NCI-H1436 treated with DMSO at 0.1 percent for 48 hours (cell line): ENCODE measurements at places on chromosomes 6 and 20.

- DNase-seq = no peak
These were observed 145.6 kb downstream of the TBX18 start for GRCh38 chr6:84618836-84619235.

DNA sequence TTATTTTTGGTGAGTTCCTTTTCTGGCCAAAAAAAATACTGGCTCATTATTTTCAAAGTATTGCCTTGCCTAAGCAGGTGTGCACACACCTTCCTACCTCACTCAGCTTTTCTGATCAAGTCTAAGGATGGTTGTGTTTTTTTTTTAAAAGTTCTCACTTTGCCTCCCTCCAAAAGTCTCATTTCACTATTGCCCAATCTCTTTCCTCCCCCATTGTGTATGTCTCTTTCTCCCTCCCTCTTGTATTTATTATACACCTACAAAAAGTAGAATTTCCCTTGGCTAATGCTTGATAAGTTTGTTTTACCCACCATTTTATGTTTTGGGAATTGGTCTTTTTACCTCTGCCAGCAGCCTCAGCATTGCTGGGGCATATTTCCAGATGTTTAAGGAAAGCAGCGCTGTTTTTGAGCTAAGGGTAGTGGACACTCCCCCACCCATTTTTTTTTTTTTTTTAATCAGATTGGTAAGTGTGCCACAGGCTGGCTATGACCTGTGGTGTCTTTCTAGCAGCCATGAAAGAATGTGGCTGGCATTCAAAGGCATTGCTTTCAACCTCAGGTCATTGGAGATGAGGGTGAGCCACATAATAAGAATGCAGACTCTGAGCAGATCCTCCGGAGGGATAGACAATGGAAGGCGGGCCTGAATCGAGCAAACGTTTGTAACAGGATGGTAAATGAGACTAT lies 668.6 kb downstream of the UTRN start:
- DNase-seq = no peak

DNA sequence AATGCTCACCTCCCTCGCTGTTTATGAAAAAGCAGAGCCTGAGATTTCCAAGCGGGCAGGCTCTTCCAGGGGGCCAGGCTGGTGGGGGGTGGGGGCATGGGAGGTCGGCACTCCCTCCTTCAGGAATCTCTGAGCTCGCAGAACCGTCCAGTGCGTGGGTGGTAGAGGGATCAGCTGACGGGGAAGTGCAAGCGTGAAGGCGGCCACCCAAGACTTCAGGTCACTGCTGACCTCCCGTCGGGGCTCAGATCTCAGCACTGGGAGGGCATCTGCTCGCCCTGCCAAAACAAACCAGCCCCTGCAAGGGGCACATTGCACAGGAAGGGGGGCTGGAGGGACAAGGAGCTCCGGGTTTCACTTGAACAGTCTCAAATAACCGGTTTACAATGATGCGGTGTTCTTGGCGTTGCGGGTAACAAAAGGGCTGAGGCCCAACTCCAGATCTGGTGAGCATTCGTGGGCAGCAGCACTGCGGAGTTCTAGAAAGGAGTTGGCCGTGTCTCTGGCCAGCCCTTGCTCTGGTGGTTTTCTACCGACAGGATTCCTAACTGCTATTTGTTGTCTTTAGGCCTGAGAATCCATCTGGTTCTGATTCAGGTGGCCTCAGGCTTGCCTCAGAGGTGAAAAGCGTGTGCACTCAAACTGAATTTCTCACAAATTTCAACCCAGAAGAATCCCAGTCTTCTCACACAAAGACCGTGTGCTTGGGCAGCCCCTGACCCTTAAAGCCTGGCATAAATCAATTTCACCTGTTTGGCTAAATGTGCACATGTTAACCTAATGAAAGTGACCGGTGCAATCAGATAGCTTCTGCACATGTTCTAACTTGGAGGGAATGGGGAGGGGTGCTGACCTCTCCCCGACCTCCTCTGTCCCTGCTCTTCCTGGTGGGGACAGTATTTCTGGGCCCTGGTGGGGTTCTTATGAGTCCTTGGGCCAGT lies 191.6 kb downstream of the MYLK4 start:
- no peak for DNase-seq

GRCh38 chr6:47952640-47953039 lies 158.4 kb downstream of the PTCHD4 start:
- no peak for DNase-seq

DNA sequence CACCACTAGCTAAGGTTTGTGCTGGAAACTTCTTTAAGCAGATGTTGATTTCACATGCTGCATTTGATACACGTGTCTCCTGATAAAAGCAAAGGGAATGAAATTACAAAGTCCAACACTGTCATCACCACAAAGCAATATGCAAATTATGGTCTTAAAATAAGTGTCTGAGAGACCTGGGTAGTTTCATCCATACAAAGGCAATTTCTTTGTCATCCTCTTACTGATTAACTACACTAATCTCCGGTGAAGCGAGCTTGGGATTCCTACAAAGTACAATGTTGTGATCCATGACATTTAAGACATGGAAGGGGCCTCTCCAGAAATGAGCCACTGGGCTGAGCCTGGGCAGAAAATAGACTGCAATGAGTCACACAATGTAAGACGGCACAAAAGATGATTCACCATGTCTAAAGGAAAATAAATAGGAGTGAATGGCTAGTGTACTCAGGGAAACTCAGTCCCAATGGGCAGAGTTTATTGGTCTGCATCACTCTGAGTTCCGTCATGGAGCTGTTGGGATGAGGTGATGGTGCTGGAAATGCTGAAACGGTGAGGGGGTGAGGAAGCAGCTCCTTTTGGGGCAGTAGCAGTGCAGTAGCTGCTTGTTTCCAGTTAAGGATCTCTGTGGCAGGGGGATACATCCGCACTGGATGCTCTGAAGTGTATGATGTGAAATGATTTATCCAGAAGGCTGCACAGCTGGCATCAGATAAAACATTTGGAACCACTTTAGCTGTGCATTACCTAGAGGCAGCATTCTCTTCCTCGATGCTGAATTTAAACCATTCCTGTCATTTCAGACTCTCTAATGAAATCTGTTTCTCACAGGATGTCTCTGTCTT lies 103.3 kb downstream of the IBTK start:
- DNase-seq = no peak

- no peak for DNase-seq
These were observed 210.8 kb downstream of the TBXT start for GRCh38 chr6:165956874-165957273.

GRCh38 chr20:1422753-1423152 lies 29.9 kb upstream of the FKBP1A start:
- DNase-seq = no peak

GRCh38 chr6:89961481-89961880 lies 67.2 kb downstream of the GJA10 start:
- no peak for DNase-seq
